ENCODE measurements at places on chromosomes 16 and 17.

DNA sequence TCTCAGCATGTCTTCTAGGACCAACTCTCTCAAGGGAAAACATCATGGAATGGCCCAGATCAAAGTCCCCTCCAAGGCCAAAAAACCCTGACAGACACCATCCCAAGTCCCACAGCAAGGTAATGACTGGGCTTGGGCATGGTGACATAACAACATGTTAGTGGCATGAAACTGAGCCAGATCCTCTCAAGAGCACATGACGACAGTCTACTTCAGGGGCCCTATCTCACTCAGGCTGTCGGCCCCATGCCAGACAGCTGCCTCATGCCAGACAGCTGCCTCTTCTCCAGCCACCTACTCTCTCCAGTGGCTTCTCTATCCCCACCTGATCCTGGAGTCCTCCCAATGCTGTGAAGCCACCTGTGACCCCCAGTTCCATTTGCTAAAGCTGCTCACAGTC lies 18.4 kb downstream of the HSD11B2 start:
- no peak for DNase-seq

DNA sequence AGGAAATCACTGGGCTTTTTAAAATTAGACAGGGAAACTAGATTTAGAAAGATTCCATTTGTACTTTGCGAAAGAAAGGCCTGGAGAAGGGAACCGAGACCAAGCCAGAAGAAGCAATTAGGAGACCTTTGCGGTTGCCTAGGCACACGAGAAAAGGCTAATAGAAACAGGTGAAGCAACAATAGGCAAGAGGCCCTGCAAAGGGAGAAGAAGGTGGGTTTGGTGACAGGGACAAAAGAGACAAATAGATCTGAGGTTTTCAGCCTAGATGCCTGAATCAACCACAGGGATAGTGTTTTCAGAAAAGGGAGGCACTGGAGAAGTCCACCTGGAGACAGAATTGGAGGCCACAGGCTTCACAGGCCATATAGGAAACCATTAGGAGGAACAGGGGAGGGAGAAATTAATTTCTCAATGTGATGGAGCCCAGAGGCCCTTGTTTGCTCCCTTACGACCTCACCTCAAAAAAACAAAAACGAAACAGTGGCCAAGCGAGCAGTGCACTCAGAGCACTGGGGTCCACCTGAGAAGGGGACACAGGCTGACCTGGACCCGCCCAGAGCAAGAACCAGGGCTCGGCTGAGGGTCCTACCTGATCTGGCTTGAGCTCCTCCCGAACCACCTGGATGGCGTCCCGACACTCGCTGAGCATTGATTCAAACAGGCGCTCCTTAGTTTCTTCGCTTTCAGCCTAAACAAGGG lies 22.3 kb downstream of the SRP68 start:
- no peak for DNase-seq

GRCh38 chr17:7438656-7439460 lies 454 bp upstream of the FGF11 start:
- DNase-seq, result no peak

DNA sequence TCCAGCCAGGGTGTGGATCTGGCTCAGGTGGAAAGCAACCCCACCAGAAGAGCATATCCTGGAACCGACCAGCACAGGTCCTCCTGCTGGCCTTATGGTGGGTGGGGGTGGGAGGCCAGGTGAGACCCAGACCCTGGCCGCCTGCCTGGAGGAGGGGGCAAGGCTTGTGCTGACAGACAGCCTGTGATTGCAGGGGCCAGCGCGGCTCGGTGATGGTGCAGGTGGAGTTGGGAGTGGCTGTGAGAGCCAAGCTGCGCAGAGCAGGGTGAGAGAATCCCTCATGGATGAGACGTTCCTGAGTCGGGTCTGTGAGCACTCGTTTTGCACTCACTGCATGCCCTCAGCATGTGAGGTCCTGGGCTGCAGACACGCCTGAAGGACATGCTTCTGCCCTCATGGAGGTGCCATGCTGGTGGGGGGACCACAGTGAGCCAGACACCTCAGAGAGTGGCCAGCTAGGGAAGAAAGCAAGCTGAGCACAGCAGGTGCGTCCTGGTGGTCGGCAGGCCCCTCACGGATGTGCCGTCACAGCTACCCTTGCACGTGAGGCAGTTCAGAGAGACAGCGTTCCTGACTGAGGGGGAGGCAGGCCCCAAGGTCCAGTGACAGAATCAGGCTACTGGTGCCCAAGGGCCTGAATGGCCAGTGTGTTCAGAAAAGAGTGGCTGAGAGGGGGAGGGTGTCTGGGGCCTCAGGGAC lies 3.8 kb upstream of the KCNJ12 start:
- no peak for DNase-seq

DNA sequence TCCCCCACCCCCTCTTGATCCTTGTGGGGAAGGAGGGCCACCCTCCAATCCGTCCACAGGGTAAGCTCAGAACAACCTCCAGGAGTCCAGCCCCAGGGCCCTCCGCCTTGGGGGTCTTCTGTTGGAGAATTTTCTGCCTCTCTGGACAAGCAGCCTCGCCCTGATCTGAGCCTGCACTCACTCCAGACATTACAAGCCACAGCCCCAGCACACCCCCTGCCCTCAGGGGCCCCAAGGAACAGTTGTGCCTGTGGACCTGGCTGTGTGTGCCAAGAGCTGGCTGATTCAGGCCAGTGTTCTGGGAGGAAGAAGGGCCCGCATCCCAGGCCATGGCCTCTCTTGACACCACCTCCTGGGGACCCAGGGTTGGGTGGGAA lies 477 bp upstream of the ARHGAP27 start:
- no peak for DNase-seq

DNA sequence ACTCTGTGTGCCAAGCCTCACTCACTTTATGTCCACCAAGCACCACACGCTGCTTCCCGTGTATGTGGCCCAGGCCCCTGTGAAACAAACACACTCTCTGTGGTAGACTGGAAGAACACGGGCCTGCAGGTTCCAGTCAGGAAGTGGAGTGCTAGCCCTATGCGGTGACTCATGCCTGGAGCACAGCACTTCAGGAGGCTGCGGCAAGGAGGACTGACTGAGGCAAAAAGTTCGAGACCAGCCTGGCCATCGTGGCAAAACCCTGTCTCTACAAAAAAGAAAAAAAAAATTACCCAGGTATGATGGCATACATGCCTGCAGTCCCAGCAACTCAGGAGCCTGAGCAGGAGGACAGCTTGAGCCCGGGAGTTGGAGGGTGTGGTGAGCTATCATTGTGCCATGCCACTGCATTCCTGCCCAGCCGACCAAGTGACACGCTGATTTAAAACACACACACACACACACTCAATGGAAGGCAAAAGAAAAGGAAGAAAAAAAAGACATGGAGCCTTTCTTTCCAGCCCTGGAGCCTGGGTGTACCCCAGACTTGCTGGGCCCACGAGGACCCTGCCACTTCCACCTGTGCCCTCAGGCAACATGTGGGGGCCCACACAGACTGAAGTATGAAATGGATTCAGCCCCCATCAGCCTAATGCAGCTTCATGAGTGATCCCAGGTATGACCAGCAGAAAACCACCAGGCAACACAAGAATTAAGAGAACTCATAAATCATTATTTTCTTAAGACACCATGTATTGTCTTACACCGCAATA lies 126.6 kb downstream of the ANKRD11 start:
- DNase-seq, result peak; percentile 60

- no peak for DNase-seq
Measured at GRCh38 chr17:48930435-48930873, 14.2 kb downstream of the SNF8 start.

DNA sequence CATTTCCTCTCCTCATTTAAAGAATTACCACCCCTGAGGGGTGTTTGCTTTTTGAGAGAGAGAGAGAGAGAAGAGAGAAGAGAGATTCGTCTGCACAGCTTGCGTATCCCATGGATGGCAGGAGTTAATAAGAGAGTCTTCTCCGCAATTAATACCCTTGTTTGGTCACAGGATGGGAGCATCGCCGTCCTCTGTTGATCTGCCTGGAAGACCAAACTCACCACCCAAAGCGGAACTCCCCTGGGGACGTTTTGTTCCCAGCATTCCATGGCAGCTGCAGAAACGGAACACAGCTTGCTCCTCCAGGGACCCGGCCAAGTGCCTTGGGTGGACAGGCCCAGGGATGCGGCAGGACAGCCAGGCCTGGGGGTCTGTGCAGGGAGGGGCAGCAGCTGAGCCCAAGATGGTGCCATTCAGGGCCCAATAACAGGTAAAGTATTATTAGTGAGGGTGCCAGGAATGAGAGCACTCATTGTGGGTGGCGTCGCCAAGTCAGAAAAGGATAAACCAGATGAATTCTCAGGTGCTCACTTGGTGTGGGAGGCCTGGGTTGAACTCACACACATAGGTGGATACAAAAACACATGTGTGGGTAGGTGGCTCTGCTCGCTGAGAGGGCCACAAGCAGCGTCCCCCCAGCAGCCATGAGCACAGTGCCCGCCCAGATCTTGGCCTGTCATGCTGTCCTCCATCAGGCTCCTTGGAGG lies 83.1 kb downstream of the NT5M start:
- no peak for DNase-seq

DNA sequence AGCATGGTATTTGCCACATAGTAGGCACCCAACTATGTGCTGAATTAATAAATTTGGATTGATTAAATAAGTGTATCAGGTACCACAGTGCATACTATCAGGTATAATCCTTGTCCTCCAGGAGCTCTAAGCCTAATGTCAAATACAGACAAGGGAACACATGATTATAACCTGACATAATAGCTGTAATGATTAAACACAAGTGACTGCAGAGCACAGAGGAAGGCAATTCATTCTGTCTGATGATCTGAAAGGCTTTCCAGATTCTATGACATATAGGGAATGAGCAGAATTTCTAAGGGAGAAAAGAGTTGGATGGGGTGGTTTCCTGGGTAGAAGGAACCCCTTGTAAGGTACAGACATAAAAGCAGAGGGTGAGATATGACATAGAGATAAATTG lies 273.5 kb downstream of the KIF2B start:
- no peak for DNase-seq

DNA sequence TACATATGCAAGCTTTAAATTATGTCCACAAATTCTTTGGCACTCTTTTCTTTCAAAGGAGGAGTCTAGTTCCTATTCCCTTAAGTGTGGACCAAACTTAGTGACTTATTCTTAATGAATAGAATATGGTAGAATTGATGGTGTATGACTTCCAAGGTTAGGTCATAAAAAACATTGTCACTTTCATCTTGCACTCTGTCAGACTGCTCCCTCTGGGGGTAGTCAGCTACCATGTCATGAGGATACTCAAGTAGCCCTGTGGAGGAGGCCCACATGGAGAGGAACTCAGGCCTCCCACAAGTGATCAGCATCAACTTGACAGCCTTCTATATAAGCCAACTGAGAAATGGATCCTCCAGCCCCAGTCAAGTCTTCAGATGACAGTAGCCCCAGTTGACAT lies 58.0 kb upstream of the SCNN1B start:
- no peak for DNase-seq

DNA sequence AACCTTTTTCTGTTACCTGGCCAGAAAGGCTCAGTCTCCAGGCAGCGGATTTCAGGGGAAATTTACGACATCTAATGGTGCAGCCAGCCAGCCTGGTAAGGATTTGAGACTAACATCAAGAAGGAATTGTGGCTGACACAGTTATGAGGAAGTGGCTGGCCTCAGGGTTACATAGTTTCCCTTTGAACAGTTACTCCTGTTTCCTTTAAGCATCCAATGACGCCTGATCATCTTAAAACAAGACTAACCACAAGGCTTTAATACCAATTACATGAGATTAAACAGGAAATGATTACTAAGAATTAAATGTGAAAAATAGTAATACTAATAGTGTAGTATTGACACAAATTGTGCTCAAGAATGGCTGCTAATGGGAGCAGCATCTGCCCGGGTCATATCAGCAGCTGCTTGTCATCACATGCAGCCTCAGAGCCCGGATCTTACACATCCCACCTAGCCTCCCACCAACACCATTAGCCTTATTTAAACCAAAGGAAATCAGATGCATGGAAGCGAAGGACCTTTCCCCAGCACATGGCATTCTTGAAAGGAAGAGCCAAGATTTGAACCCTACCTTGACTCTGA lies 431.8 kb downstream of the PMP22 start:
- DNase-seq, result no peak

- no peak for DNase-seq
Measured at GRCh38 chr17:29533976-29534375, 32.9 kb downstream of the ABHD15 start.

DNA sequence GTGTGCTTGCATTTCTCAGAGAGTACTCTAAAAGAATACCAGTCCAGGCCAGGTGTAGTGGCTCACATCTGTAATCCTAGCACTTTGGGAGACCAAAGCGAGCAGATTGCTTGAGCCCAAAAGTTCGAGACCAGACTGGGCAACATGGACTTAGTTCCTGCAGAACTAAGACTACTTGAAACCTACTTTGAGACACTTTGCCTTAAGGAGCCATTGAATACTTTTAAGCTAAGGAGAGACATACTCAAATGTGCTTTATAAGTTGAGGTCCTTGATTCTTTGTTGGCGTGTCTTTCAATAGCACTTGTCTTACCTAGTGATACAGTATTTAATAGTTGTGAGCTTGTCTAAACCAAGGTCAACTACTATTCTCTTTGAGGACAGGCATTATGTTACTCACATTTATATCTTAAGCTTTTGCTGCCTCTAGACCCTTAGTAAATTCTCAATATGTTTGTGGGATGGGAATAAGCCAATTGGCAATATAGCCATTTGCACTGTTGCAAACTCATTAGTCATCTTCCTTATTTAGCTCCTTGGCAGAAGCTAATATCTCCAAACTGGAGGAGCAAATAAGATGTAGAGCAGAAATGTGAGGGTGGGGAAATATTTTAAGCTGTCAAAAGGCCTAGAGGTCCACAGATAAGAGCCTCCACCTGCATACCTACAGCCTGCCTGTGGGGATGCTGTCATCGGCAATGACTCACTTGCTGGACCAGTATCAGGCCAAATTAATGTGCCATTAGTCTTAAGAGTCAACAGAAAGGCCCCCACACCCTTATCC lies 16.3 kb downstream of the SCPEP1 start:
- DNase-seq, result no peak

- peak; percentile 63 for DNase-seq
Measured at GRCh38 chr16:28538733-28539596, at the start of gene NUPR1. TSS of gene NUPR1 (minus strand) at chr16:28538974. CDS start at chr16:28538907, 67 bp downstream.

- no peak for DNase-seq
Measured at GRCh38 chr17:20223808-20224328, 214.7 kb downstream of the SPECC1 start.

GRCh38 chr17:45149669-45150664 lies 1.7 kb downstream of the HEXIM1 start:
- no peak for DNase-seq

DNA sequence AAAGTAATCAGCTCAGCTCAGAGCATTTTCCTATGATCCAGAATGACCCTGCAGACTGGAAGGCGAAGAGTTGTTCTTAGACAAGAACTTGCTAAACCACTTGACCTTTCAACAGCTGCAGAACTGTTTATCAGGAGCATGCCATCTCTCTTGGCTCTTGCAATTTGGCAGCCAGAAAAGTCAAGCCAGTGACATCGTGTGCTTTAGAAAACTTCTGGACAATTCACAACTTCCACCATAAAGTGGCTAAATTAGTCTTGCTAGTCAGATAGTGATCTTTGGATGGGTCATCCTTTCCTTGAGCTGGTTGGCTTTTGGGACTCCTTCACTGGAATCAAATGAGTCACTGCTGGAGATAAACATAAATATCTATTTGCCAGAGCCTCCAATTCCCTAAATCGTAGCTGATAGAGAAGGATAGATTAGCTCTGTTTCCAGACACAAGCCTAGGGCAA lies 146.5 kb downstream of the MAP2K6 start:
- DNase-seq, result no peak

GRCh38 chr17:3034578-3034920 lies 28.9 kb downstream of the OR1D5 start:
- no peak for DNase-seq

GRCh38 chr16:80993307-80993706 lies 13.4 kb downstream of the CMC2 start:
- DNase-seq, result no peak

- DNase-seq, result no peak
Measured at GRCh38 chr17:75124041-75124818, 7.3 kb downstream of the NT5C start.
